ENCODE measurements at places on chromosomes 2 and 18.

- DNase-seq = no peak
Measured at GRCh38 chr2:43289331-43289730, 62.9 kb upstream of the ZFP36L2 start.

GRCh38 chr2:88160517-88160916, 9.6 kb upstream of the THNSL2 start:
- DNase-seq = no peak

DNA sequence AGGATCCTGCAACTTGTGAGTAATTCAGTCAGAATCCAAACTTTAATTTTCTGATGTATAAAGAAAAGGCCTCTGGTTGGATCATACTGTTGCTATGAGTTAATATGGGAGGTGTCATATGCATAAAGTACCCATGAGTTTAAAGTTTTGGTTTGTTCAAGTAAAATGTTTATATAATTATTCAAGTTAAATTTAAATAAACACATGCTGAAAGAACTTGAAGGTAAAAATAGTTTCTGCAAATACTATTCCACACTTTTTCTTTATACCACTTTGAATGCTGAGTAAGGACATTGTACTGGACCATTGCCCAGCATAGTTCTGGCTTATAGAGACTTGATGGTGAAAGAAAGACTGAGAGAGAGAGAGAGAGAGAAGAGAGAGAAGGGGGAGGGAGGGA, 30.7 kb downstream of the PKP4 start:
- no peak for DNase-seq

DNA sequence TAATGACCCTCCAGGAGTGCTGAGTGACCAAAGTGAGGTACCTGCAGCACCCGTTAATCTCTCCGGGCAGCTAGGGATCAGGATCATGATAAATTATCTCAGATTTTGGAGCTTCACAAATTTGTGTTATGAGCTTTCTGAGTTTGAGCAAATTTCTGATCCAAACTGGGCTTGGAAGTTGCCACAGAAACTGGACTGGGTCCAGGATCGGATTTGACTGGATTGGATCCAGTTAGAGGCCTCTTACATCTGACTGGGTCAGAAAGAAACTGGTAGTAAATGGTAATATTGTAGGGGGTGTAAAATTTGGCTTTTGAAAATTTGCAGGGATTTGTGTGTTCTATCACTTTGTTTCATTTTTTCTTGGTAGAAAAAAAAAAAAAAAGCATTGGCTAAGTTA, 19.7 kb upstream of the CAPN13 start:
- DNase-seq = no peak

DNA sequence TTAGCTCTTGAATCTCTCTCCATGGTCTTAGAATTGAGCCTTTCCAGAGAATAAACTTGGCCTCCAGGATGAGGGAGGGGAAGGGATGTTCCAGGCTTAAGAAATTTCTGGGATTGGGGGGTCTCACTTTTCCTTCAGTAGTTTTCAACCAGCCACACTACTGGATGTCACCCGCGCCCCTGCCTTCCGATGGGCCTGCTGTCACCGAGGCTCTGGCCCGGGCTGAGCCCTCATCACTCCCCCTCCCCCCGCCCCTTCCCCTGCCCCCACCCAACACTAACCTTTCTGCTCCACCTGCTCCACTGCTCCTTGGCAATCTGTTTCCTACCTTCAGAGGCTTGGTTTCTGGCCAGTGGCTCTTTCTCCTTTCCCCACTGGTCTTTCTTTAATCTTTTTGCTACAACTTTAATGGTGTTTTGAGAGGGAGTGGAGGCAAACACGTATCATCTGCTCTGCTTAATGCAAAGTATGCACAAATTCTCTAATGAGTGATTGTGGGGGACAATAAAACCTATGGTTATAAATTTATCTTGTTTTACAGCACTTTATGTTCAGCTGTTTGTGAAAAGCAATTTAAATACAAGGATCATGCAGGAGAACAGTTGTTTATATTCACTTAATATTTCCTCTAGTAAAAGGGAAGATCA, 155.1 kb downstream of the WDSUB1 start:
- DNase-seq = no peak

- DNase-seq = no peak
Measured at GRCh38 chr2:135132314-135132713, 80.2 kb downstream of the RAB3GAP1 start.

DNA sequence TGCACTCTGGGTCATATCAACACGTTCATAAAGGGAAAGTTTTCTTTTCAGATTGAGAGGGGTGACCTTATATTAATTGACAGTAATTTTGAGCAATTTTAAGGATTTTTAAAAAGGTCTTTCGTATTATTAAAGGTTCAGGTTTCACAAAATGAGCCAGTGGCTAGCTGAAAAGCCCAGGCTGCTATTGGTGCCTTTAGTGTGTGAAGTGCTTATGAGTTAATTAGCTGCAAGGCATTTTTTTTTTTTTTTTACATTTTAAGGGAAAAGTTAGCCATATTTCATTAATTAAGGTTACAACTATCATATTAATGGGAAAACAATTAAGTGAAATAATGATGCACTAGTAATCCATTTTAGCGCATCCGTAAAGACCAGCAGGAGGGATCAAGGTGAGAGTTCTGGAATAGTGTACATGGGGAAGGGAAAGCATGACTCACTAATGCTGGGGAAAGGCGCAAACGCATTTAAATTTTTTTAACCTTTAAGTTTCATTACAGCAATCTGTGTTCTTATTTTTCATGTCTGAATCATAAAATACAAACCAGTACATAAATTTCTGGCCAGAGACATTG, 200.0 kb downstream of the ZNF407 start:
- DNase-seq = no peak

DNA sequence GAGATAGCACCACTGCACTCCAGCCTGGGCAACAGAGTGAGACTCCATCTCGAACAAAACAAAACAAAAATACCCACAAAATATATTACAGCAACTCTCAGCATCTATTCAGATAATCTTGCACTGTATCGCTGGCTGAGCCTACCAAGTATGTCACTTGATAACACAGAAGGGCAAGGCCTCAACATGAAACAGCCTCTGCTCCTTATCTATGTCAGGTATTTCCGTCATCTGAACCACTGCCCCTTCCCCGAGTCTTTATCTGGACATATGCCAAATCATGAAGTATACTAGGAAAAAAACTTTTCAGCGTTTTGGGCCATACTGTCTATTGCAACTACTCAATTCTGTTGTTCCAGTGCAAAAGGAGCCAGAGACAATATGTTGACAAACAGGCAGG, 17.7 kb downstream of the PDIA6 start:
- DNase-seq = no peak

GRCh38 chr2:218407717-218408116, 8.0 kb downstream of the CTDSP1 start:
- DNase-seq = no peak
